ENCODE measurements at places on chromosomes 7 and 10.

- DNase-seq = no peak
Observed at GRCh38 chr10:7948371-7949000, 106.0 kb upstream of the GATA3 start.

DNA sequence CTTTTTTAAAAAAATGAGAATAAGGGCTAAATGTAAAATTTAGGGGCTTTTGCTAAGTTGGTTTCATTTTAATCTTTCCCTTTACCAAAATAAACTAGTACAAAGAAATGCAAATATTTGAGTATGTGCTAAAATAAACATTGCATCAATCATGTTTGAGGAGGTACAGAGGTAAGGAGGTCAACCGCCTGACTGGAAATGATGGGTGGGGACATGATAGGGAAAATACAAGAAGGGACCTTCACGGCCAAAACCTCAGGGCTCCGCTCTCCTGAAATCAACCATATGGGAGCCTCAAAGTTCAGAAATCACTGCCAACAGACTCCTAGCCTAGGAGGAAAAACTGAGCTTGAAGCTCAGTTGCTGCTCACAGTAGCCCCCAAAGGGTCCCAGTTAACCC is 207.6 kb downstream of the AHR start:
- no peak for DNase-seq

GRCh38 chr10:108388706-108389105 is 1224.2 kb upstream of the SORCS1 start:
- no peak for DNase-seq

DNA sequence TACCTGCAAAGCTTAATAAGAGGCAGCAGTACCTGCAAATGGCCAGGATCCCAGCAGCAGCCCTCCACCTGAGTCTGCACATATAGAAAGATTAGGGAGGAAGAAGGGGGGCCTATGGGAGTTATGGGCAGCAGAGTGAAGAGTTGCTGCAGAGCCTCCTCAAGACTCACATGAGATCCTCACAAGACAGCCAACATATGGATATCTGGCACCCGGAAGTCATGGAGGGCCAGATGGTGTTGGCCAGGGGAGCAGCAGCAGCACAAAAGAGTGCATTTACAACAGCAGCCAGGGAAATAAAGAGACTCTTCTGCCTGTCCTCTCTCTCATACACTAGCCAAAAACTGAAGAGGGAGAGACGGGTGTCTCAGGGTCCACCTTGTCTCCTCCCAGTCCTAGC is 4.0 kb upstream of the TAS2R40 start:
- no peak for DNase-seq

DNA sequence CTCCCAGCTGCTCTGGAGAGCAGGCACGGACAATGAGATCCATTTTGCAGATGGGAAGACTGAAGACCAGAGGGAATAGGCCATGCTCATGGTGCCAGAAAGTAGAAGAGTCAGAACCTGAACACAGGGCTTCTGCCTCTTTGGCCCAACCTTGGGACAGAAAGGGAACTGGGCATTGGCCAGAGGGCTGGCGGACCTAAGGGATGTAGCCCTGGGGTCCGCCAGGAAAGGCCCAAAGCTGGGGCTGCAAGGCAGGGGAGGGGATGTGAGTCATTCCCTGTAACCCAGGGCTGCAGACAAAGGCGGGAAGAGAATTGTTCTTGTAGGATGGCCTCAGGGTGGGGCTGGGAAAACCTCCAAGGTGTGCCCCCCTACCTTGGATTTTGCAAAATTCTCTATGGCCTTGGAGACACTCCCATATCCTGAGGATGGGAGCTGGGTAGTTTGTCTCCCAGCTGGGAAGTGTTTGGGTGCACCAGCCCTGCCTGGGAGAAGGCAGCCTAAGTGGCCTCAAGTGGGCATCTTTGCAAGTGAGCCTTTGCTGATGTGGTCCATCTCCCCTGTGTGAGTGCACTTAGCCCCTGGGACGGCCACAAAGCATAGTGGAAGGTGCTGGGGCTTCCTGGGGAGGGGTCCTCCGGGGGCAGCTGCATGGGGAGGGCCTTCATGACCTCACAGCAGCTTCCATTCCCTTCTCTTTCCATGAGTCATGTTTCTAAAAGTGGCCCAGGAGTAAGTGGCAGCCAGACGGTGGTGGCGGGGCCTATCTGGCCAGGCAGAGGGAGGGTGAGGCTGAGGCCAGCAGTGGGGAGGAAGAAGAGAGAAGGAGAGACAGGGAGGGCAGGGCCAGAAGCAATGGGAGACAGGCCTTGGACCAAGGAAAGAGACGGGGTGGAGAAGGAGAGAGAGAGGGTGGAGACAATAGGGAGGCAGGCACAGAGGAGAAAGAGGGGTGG is 9.2 kb downstream of the AQP1 start:
- DNase-seq = no peak

GRCh38 chr10:63210611-63211196 is 77.6 kb downstream of the NRBF2 start:
- DNase-seq = no peak

GRCh38 chr7:1651031-1651446 is 19.0 kb upstream of the ELFN1 start:
- no peak for DNase-seq

- DNase-seq = no peak
Observed at GRCh38 chr10:128029731-128030369, 96.4 kb downstream of the MKI67 start.

DNA sequence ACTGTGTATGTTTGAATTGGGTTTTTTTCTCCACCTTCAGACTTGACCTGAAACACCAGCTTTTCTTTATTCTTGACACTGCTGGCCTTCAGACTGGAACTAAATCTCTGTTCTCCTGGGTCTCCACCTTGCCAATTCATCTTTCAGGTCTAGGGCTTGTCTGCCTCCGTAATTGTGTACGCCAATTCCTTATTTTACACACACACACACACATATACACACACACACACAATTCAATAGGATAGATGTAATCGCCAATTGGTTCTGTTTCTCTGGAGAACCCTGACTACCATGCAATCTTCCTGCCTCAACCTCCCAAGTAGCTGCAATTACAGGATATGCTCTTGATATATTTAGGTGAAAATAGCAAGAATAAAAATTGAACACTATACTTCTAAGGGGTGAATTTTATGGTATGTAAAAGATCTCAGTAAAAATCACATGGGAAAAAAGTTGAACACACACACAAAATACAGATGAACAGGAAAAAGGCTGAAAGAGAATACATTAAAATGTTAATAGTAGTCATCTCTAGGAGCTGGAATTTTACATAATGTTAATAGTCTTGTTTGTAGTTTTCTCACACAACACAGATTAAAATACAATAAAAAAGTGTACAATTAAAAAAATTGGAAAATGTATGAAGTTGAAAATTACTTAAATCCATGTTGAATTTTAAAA is 6.6 kb upstream of the VCL start:
- no peak for DNase-seq

GRCh38 chr7:32158076-32158475 is 87.9 kb upstream of the PDE1C start:
- DNase-seq = no peak
